ENCODE measurements at places on chromosomes 12 and 14.
A peak's percentile ranks its signal among the peaks of the same experiment; 100 is the strongest.

GRCh38 chr12:92218394-92219077 lies 72.9 kb upstream of the BTG1 start:
- DNase-seq: no peak

DNA sequence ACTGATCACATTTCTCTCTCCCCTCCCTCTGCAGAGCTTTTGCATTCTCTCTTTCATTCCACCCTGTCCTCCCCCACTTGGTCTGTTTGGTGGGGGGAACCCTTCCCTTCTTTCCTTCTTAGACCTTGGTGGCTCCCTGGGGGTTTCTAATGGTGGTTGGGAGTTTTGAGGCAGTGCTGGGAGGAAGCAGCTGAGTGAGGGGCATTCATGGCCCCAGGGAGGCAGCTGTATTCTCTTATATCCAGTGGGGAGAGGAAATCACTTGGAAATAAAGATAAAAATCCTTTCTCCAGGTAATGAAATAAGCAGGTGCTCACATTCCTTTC lies 13.3 kb downstream of the NGDN start:
- no peak for DNase-seq

GRCh38 chr14:55458800-55459515 lies 18.5 kb upstream of the TBPL2 start:
- DNase-seq: peak; percentile 61

GRCh38 chr14:61860294-61860918 lies 98.2 kb downstream of the SNAPC1 start:
- DNase-seq: peak; percentile 60

- no peak for DNase-seq
Observed at GRCh38 chr14:68384881-68385280, 408.0 kb downstream of the ZFP36L1 start.

- DNase-seq: no peak
Observed at GRCh38 chr12:102970780-102971179, 13.3 kb downstream of the ASCL1 start.

DNA sequence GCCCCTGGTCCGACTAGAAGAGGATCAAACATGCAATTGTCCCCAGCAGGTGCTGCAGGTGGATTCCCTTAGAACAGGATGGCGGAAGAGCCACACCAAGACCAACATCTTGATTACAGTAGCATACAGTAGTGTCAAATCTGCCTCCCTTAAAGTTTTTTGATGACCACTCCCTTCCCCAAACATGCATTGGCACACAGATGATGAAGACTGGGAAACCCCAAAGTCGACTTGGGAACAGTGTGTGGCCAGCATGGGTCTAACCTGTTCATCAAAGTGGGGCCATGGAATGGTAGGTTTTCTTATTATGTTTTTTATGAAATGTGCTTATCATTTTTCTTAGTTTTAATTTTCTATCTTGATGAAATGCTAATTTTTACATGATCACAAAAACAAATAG lies 8.8 kb downstream of the PLXNC1 start:
- DNase-seq: no peak

DNA sequence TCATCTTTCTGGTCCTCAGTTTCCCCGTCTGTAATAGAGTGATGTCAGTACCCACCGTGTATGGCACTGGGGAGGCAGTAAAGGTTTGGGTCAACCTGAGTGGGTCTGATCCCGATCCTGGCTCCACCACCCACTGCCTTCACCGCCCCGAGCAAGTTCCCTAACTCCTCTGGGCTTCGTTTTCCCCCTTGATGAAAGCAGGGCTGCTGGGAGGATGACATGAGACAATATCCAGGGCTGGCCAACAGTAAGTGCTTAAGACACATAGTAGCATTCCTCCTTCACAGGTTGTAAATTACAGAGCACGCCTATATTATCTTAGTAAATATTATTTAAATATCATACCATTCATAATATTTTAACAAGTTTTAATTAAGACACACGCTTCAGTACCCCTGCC lies 595 bp downstream of the PLEK2 start:
- no peak for DNase-seq

GRCh38 chr12:30977537-30978349 lies 51.2 kb downstream of the TSPAN11 start:
- DNase-seq: no peak

DNA sequence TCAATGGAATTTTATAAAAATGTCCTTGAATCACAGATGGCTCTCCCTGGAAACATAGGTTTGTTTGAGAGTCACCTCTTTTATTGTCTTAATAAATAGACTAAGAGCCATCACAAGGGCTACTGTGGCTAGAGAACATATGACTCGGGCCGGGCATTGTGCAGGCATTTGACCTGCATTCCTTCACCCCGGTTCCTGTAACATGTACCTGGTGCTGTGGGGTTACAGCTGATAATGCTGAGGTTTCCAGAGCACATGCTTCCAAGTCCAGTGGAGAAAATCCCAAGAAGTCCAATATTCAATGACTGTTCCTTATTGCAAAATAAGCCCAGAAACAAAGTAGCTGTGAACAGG lies 1.0 kb upstream of the ACACB start:
- DNase-seq: no peak

DNA sequence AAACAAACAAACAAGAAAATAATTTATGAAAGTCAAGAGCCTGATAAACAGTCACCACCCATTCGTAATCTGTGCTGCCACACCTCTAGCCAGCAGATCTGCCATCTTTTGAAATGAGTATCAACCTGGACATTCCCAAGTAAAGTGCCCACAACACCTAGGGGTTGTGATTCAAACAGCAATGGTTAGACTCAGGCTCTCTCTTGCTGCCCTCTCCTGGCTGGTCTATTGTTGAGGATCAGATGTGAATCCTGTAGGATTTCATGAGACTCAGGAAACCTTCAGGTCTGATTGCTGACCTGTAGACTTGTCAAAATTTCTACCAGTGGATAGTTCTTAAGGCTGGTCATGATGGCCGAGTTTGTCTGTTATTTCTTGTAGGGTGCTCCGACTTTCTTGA lies 26.8 kb downstream of the DGLUCY start:
- no peak for DNase-seq

DNA sequence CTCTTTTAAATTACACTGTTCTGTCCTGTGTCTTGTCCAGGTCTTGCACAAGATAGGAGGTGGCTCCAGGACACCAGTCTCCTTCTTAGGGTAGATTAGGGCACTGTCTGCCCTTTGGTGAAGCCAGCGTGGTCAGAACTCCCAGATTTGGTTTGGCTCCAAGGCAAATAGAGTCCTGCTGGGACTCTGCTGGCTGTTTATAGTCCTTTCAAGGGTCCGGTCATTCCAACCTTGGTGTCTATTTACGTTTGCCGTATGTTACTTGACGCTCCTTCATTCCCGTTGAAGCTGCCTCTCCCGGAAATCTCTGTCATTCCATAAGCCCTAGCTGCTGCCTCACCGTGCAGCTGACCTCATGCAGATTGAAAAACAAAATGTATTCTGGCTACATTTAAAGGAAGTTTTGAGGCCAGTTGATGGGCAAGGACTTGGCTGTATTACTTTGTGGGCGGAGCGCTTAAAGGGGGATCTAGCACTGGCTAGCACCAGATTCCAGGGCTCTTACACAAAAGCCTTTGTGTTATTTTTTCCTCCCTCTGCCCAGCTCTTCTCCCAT lies 180.6 kb downstream of the AKAP6 start:
- DNase-seq: no peak

GRCh38 chr12:59329462-59329861 lies 266.4 kb upstream of the SLC16A7 start:
- no peak for DNase-seq

GRCh38 chr14:94058674-94059138 lies 22.3 kb downstream of the DDX24 start:
- no peak for DNase-seq

GRCh38 chr14:74562515-74563232 lies 49.4 kb downstream of the LTBP2 start:
- no peak for DNase-seq

- DNase-seq: no peak
Observed at GRCh38 chr12:96347130-96347699, 53.0 kb downstream of the CDK17 start.

- no peak for DNase-seq
Observed at GRCh38 chr14:90599748-90600507, 203.1 kb downstream of the CALM1 start.

DNA sequence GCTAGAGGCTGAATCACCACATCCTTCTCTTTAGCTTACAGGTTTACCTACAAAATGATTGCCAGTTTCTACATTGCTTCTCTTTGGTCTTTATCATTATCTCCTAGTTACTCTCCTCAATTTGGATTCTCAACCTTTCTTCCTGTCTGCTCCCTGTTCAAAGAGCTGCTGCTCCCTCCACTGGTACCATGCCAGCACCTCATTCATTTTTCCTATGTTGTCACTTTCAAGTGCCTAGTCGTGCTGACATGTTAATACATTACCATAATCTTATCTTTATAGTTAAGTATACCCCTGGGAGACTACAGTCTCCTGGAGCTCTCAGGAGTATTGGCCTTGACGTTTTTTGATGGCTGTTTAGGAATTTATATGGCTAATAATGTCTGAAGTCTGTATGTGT lies 14.2 kb downstream of the FRS2 start:
- no peak for DNase-seq

DNA sequence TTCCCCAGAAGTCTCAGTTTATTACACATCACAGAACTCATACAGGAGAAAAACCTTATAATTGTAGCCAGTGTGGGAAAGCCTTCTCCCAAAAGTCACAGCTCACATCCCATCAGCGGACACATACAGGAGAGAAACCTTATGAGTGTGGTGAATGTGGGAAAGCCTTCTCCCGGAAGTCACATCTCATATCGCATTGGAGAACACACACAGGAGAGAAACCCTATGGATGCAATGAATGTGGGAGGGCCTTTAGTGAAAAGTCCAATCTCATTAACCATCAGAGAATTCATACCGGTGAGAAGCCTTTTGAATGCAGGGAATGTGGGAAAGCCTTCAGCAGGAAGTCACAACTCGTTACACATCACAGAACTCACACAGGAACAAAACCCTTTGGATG lies 20.1 kb downstream of the ZNF84 start:
- DNase-seq: no peak

- DNase-seq: no peak
Observed at GRCh38 chr14:62687818-62688217, 357.4 kb downstream of the KCNH5 start.

DNA sequence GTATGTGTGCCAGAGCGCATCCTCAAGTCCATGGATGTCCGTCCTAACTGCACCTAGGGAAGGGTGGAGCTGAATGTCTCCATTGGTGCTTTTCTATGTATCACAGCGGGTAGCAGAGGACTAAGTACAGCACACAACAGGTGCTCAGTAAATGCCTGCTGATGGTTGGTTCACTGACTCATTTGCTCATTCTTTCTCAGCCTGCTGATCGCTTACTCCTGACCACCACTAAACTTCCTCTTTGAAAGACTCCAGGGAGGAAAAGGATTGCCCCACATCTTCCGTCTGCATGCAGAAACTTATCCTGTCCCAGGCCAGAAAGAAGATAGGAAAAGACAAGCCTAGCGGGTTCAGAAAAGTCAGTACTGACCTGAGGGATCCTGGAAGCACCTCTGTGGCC lies 66.3 kb downstream of the B4GALNT3 start:
- no peak for DNase-seq

GRCh38 chr14:96399405-96399804 lies 7.5 kb downstream of the AK7 start:
- no peak for DNase-seq

DNA sequence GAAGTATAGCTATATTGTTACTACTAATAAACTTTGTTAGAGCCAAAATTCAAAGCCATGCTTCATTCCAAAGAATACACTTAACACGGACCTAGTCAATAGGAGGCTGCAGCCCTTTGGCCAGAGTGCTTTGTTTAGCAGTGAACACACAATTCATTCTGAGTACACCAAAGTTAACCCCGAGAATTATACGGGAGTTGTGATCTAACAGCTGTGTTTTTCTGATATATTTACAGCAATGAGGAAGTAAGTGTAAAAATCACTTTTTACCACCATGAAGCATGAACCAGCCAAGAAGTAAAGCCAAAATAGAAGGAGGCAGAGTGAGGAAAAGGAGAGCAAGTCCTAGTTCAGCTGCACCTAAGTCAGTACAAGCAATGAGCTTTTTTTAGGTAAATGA lies 156.8 kb upstream of the PDE3A start:
- DNase-seq: no peak

GRCh38 chr14:104973135-104973384 lies 5.1 kb downstream of the AHNAK2 start:
- DNase-seq: no peak

GRCh38 chr14:102965282-102965681 lies 42.8 kb downstream of the AMN start:
- no peak for DNase-seq

GRCh38 chr14:59331217-59331616 lies 134.0 kb downstream of the GPR135 start:
- DNase-seq: no peak

GRCh38 chr12:96889273-96889933 lies 17.7 kb upstream of the NEDD1 start:
- DNase-seq: no peak

- no peak for DNase-seq
Observed at GRCh38 chr12:11688379-11688778, 38.9 kb downstream of the ETV6 start.

- no peak for DNase-seq
Observed at GRCh38 chr12:111221062-111222026, 147.6 kb downstream of the PHETA1 start.

GRCh38 chr12:3135522-3136461 lies 58.6 kb downstream of the TSPAN9 start:
- DNase-seq: peak; percentile 80

- no peak for DNase-seq
Observed at GRCh38 chr12:321606-322326, 59.1 kb upstream of the SLC6A13 start.

- DNase-seq: no peak
Observed at GRCh38 chr12:25186038-25186787, 8.7 kb downstream of the DNAI7 start.

DNA sequence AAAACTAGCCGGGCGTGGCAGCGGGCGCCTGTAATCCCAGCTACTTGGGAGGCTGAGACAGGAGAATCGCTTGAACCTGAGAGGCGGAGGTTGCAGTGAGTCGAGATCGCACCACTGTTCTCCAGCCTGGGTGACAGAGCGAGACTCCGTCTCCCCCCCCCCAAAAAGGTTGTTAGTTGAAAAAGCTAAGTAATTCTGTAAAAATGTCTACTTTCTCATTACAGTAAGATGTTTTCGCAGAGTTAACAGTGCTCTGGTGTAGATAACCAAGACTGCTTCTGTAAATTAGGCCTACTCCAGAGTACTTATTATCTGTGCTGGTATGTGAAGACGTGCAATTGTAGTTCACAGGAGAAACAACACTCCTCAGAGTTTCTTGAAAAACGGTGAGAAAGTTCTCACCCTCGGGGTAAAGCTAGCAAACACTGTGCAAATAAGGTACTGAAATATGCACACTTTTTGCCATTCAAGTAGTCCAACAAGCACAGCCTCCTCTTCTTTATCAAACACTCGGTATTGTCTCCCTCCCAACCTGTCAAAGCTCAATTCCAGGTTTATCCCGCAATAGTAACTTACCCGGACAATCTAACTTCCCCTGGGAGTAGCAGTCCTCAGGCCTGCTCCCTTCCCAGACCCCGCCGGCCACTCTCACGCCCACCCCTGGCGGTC lies 974 bp downstream of the BTBD7 start:
- no peak for DNase-seq

Data from GM19239 (cell line).